ENCODE measurements at places on chromosomes 11 and 22.

DNA sequence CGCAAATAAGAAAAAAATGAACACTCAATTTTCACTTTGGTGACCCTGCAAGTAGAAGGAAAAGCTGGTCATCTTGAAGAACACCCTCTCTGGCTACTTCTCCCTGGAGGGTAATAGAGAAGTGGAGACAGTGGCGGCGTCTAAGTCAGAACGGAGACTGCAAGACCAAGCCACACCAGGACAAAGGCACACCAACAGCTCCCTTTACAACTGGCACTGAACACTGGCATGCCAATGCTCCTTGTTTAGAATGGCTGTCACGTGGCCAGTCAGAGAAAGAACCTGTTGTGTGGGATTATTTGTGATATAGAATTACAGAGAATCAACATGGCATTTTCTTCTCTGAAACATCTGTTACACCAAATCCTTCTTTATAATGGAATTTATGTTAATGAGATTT is 61.3 kb upstream of the YPEL1 start:
- no peak for DNase-seq

DNA sequence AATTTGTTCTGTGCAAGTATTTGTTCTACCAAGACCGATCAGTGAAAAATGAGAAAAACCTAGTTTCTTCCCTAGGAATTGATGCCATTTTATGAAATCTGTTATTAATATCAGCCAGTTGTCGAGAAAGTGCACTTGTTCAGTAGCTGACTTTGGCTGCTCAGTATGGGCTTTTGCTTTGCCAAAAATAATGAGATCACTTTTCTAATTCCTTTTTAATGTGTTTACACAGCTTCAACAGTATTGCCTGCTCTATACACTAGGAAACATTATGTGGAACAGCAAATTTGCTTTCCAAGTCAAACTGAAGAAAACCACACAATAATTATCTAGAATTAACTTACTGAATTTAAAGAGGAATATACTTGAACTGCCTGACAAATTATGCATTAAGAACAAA is 34.4 kb downstream of the SCUBE2 start:
- no peak for DNase-seq

- no peak for DNase-seq
These were observed 12.9 kb downstream of the BIRC3 start for GRCh38 chr11:102330231-102330630.

- DNase-seq: no peak
These were observed 56.9 kb upstream of the EIF3D start for GRCh38 chr22:36585841-36586240.

DNA sequence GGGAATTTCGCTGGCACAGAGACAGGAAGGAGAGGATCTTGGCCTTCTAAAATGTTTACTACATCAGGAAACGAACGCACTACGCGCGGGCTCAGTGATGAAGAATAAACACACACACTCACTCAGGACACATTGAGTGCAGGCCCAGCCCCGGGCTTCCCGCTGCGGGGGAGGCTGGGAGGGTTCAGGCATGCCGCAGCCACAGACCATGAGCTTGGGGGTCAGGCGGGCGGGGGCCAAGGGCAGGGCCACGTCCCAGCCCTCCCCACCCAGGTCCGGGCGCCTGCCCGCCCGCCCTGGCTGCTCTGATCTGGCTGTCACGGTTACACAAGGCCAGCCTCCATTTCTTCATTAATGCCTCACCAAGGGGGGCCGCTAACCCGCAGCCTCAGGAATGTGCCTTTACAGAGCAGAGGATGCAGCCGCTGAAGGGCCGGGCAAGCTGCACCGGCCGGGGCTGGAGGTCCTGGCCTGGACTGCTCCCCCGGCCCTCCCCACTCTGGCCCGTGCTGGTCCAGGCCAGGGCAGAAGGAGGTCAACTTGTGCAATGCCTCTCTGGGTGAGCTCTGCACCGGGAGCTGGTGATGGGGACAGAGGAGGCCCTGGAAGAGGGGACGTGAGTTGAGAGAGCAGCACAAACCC is 41.7 kb downstream of the IGF2 start:
- no peak for DNase-seq

All from effector memory CD8-positive, alpha-beta T cell (primary cell).